Stimulated activated CD4-positive, alpha-beta T cell treated with anti-CD3 and anti-CD28 coated beads, Interleukin-12 subunit alpha, Interleukin-12 subunit beta, amount 100 ng/mL, for 4 hours (primary cell): ENCODE measurements at places on chromosomes 3 and 15.

DNA sequence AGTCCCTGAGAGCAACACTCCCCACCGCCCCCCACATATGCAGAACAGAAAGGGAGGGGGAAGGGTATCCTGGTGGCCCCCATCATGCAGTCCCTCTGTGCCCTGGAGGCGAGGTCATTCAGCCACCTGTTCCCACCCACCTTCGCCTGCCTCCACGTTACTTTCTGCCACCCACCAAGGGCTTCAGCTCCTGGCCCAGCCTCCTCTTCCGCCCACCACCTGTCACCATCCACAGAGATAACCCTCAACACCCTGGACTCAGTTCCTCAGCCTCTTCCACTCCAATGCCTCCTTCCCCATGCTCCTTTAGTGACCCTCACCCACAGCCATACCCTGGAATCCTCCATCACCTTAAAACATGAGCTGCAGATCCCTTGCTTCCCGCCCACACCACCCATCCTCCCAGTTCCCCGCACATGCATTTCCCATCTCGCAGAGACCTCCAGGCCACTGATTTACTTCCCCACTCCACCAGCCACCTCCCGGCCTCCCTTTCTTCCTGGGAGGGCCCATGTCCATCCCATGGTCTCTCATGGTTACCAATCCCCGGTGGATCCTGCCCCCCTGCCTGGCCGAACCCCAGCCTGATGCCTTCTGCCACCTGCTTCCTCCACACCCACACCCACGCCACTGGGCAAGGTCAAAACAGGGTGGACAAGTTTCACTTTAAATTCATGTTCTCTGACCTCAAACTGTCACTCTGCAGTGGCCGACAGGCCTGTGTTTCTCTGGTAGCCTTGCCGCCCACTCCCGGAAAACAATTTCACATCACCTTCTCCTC, 18.2 kb downstream of the HOMER2 start:
- no peak for DNase-seq

DNA sequence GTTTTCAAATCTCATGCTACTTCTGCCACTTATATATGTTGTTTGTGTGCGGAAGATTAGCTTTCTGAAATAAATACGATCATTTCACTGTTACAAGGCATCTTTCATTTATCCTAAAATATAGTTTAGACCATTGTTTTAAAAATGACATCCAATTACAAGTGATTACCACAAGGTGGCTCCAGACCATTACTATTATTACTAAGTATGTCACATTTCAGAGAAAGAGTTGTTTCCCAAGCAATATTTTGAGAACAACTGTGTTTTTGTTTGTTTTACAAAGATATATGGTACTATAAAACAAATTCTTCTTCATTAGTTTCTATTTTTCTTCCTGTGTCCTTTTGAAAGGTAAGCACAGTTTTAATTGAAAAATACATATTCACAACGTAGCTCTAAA, 136.0 kb upstream of the RAP2B start:
- no peak for DNase-seq

DNA sequence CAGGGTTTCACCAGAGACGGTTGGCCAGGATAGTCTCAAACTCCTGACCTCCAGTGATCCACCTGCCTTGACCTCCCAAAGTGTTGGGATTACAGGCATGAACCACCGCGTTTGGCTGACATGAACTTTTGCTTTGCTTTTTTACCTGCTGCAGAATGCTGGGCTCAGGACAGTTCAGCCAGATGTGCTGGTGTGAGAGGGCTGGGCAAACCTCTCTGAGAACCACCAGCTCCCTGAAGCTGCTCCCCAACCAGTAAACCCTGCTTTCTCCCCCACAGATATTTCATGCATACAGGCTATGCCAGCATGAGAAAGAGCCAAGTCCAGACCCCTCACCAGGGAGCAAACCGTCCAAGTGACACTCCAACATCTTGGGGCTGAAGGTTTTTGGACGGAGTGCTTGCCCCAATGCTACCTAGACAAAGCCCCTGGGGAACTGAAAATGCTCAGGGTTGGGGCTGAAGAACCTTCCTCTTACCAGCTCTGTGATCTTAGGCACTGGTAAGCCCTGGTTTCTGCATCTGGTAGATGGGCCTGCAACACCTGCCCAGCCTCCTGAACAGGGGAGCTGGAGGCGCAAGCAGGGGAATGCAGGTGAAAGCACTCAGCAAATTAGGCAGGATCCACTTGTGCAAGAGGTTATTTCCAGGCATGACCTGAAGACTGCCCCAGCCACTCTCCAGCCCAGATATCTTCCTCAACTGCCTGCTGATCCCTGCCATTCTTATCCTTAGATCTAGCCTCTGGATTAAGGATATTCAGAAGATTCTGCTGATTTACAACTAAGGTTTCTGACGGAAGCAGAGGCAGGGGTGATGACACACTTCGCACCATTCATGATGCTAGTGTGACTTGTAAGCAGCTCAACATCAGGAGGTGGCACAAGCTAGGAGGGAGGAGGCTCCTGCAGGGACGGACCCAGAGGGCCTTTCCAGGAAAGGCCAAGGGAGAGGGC, 78.8 kb downstream of the TLE3 start:
- DNase-seq: no peak

DNA sequence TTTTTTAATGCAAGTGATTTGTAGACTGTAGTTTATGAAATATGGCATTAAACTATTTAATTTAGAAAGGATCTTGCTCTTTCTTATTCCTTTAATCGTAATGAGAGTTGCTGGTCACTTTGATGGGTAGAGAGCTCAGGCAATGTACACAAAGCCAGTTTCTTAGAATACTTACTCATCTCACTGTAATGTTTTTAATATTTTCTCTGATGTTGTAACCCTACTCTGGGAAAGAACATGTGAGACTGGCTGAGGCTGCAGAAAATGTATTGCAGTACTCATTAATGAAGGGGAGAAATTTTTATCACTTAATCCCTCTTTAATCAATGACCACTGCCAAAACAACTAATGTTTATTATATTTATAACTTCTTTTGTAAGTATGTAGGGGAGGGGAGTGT, 479.4 kb upstream of the KCNMB2 start:
- DNase-seq: no peak

GRCh38 chr15:60421544-60421943, 23.8 kb upstream of the ANXA2 start:
- DNase-seq: no peak

DNA sequence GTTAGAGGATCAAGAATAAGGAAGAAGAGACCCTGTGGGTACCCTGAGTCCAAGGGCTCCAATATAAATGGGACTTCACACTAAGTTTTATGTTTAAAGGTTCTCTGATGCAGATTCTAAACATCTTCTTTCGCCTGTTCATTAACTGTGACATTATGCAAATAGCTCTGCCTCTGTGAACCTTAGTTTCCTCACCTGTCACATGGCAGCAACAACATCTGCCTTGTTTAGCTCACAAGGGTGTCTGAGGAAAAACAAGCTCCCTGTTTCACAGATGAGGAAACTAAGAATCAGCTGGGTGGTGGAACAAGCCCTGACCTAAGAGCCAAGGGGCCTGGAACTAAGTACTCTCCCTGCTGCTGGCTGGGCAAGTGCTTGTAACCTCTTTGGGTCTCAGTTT, 40.8 kb downstream of the GOLGA6L1 start:
- DNase-seq: no peak

DNA sequence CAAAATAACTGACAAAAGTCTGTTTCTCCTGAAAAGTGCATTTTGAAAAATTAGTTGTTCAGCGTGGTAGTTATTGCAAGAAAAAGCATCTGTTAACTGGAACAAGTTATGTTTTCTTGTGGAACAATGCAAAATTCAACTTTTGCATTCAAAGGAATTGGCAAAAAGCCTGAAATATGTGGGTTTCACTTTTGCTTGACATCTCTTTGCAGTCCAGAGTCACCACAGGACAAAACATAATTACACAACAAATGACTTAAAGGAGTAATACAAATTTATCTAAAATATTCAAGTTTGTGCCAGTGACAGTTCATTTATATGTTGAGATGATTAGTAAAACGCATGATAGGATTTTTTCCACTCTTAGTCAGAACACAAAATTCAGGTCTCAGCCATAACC, 96.3 kb upstream of the P2RY1 start:
- no peak for DNase-seq

DNA sequence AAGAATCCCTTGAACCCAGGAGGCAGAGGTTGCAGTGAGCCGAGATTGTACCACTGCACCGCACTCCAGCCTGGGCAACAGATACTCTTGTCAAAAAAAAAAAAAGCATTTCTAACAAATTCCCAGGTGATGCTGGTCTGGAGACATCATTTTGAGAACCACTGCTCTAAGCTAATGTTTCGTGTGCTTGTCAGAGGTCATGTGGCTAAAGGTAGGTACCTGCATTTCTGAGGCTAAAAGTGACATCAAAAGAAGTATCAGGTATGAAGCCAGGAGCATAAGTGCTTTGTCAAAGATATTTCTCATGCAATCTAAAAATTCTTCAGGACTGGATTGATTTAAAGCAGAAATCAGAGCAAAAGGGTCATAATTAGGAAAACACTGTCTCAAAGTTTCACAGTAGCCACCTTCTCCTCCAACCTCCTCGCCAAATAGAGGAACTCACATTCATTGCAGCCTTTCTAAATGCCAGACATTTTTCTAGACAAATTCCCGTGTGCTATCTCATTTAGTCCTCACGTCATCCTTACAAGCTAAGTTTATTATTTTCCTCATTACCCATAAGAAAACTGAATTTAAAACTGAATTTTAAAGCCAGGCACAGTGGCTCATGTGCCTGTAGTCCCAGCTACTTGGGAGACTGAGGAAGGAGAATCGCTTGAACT, 25.7 kb upstream of the GSK3B start:
- DNase-seq: no peak

DNA sequence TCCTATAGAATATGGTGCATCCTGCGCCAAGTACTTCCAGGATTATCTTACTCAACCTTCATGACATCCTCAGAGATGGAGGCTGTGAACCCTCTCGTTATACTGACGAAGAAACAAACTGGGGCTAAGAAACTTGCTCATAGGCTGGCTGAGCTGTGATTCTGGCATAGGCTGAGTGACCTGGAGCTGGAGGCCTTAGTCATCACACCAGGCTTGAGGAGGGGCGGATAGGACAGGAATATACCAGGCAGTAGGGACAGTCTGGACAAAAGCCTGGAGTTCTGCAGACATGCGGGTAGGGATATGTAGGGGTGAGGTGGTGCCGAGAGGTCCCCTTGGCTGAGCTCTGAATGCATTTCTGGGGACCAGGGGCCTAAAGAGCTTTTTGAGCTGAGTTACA, 18.1 kb downstream of the HEMK1 start:
- DNase-seq: no peak

- DNase-seq: no peak
Measured at GRCh38 chr15:31340047-31340446, 13.4 kb downstream of the KLF13 start.

- DNase-seq: no peak
Measured at GRCh38 chr3:62210011-62210410, 163.3 kb downstream of the FEZF2 start.

- no peak for DNase-seq
Measured at GRCh38 chr3:67478423-67478822, 176.0 kb downstream of the SUCLG2 start.

DNA sequence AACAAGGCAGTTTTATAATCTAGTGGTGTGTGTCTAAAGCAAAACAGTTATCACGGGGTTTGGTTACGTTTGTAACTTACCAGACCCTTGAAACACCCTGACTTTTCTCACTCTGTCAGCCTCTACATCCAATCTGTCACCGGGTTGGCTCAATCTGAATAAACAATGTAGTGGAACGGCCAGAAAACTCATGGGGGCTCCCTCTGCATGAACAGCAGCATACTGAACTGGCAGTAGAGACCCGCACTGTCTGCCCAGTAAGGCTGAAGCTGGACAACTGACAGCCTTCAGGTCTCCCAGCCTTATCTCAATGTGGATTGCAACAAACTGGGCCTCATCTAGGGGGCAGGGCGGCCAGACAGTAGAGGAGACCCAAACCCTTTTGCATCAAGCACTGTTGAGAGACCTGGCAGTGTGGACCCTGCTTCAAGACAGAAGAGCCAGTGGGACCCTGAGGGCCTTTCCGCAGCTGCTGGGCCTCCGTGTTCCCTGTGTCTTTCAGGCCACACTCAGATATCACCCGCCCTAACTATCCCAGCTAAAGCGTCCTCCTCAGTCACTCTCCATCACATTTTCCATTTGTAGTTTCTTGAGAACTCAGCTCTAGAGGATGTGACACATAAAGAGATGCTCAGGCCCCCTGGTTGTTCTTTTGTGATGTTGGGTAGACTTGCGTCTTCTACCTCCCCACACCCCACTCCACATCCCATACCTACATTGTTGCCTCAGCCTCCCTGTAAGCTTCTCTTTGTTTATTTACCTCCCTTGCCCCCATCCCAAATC, 181.2 kb upstream of the NR2E3 start:
- no peak for DNase-seq

DNA sequence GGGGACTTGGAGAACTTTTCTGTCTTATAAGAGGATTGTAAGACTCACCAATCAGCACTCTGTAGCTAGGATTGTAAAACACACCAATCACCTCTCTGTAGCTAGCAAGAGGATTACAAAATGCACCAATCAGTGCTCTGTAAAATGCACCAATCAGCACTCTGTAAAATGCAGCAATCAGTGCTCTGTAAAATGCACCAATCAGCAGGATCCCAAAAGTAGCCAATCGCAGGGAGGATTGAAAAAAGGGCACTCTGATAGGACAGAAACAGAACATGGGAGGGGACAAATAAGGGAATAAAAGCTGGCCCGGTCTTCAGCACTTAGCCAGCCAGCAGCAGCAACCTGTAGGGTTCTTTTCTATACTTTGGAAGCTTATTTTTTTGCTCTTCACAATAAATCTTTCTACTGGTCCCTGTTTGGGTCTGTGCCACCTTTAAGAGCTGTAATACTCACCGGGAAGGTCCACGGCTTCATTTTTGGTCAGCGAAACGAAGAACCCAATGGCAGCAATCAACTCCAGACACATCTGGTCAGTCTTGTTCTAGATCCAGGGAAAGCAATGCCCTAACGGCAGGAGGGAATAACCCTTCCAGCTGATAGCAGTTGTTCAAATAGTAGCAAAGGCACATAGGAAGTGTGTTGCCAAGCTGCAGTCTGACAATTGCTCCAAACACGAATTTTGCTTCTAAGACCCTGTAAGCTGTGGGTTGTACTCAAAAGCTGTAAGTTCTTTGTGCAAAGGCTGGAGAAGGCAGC, 135.6 kb downstream of the TJP1 start:
- no peak for DNase-seq

DNA sequence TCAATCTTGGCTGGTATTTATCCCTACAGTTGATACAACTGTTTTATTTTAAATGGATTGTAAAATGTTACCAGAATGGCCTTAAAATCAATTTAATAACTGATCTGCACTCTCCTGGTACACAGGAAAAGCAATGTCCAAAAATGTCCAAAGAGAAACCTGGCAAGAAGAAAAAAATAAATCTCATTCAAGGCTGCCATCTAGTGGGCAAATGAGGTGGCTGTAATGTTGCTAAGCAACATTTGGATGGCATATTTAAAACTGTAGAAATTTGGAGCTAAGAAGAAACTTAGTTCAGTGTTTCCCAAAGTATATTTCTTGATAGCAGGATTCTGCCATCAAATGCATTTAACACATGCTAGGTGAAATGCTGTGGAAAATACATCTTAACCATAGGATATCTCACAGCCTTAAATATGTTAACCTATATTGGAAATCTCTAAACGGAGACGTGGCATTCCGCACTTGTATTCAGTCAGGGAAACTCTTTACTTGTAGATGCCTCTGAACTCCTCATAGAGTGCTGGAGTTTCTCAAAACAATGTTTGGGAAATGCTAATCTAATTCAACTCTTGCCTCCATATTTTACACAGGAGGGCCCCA, 216.8 kb downstream of the ERC2 start:
- DNase-seq: peak; percentile 1
